Naive thymus-derived CD4-positive, alpha-beta T cell (primary cell): ENCODE measurements at places on chromosomes 12 and 14.

DNA sequence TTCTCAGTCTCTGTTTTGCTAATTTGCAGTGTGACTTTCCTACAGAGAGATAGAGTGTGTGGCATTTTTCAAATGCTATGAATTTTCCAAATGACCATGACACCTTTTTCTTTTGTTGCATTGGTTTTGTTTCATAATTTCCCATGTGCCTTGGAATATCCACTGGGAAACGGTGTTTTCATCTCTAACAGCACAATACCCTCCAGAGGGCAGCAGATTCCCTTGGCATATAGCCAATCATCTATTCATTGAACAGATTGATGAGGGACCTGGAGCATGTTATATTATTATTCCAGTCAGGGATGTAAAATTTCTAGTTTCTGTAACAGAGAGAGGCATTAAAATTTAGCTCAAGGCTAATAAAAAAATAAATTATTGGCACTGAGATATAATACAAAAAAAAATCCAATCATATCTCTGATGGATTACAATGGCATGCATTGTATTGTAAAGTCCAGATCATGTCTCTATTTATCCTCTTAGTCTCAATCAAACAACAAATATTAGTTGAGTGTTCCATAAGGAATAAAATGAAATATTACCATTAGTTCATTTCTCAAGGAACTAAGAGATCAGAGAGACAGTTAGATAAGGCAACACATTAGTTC is 29.6 kb upstream of the NTN4 start:
- no peak for DNase-seq

DNA sequence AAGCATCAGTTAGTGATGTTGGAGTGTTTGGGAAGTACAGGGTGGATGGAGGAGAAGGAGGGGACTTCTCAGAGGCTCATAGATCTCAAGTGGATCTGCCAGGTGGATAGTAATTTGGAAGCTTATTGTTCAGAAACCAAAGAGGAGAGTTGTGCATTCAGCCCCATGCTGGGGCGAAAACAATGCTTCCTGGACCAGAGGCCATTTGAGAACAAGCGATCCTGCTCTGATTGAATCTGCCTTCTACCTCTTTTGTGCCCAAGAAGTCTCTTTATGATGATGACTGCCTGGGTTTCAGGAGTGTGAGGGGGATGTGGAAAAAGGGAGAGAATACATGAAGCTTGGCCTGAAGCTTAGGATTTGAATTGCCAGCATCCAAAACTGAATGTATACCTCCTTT is 110.8 kb upstream of the SRRM4 start:
- no peak for DNase-seq

- DNase-seq: no peak
These were observed 60.5 kb downstream of the BTG1 start for GRCh38 chr12:92085040-92085735.

DNA sequence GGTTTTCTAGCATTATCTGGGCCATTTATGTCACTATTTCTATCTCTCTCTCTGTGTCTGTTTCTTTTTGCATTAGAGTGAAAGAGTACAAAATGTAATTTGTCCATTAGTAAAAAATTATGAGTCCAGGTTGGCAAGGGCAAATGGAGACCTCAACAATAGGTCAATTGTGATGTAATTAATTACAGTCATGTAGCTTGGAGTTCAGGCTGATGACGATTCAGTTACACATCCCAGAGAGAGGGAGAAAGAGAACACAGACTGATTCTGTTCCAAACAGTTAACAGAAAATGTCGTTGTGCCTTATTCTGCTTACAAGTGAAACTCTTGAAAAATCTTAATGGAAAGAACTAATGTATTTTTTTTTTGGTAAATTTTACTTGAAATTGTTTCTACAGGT is 83.3 kb downstream of the ATXN7L3B start:
- DNase-seq: no peak

DNA sequence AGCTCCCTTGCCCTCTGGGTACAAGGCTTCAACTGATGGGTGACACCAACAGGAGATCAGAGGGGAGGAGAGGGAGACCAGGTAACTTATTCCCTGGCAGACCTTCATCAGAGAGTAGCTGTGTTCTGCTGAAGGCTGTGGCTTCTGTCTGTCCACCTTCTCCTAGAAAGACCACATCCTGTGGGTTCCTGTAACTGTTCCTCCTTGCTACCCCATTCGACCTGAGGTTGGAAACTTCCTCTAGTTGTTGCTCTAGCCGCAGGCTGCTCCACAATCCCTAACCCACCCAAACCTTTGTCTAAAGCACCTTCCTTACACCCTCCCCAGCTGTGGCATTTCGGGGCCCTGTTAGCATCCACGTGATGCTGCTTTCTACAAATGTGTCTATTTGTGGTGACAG is 454.2 kb downstream of the DPF3 start:
- DNase-seq: no peak

- no peak for DNase-seq
These were observed 283.1 kb downstream of the FLRT2 start for GRCh38 chr14:85813040-85813439.

DNA sequence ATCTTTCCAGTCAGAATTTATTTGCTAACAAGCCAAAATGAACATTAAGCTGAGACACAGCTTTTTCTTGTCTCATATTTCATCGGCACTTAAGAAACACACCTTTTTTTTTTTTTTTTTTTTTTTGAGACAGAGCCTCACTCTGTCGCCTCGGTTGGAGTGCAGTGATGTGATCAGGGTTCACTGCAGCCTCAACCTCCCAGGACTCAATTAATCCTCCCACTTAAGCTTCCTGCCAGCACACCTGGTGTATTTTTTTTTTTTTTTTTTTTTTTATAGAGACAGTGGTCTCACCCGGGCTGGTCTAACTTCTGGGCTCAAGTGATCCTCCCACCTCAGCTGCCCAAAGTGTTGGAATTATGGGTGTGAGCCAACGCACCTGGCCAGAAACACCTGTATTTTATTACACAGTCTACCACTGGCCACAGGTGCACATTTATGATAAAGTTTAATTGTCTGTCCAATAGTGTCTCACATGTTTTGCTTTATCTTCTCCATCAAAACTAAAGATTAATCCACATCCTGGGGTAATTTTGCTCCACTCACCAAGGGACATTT is 62.7 kb downstream of the C2CD5 start:
- DNase-seq: no peak

DNA sequence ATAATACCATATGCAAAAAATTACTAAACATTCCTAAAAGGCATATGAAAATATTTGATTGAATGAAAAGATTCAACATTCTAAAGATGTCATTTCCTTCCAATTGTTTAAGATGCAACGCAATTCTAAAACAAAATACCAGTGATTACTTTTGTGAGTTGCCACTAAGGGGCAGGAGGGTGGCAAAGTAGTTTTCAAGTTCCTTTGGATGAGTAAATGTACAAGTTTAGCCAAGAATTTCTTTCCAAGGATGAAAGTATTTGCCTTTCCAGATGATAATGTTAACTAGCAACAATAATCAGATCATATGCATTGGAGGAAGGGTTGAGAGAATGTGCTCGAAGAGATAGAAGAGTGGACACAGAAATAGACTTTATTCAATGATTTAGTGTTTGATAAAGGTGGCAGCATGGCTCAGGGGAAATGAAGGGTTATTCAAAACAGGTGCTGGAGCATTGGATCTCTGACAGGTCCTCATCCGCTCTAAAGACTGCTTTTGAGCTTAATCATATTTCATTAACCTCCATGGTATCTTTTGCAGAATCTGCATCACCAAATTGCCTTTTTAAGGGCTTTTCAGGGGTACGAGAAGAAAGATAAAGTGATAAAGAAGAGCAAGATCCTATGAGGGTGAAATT is 678.5 kb upstream of the TBX3 start:
- no peak for DNase-seq

DNA sequence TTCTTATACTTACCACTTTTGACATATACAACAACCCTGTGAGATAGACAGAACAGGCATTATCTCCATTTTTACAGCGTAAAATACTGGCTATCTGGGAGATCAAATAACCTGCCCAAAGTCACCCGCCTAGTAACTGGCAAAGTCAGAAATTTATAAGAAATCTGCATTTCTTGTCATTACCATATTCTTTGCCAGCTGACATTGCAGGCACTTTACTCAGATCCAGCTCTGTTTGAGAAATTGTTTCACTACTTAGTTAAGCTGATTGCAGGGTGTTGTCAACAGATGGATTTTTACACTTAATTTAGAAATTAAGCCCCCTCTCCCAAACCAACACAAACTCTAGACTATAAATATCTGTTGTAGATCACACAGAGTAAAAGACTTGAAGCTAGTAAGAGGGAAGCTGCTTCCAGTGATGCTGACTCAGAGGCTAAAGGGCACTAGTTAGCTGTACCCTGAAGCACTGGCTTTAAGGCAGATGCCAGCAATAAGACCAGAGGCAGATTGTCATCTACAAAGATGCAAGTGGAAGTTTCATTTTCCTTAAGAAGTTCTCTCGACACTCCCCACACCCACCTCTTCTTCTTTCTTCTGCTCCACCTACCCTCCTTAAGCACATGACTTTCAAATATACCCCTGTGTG is 153.1 kb downstream of the ANO6 start:
- DNase-seq: no peak

- no peak for DNase-seq
These were observed 20.9 kb downstream of the SDSL start for GRCh38 chr12:113443030-113443539.

GRCh38 chr12:112950701-112951100 is 12.4 kb downstream of the OAS3 start:
- no peak for DNase-seq

DNA sequence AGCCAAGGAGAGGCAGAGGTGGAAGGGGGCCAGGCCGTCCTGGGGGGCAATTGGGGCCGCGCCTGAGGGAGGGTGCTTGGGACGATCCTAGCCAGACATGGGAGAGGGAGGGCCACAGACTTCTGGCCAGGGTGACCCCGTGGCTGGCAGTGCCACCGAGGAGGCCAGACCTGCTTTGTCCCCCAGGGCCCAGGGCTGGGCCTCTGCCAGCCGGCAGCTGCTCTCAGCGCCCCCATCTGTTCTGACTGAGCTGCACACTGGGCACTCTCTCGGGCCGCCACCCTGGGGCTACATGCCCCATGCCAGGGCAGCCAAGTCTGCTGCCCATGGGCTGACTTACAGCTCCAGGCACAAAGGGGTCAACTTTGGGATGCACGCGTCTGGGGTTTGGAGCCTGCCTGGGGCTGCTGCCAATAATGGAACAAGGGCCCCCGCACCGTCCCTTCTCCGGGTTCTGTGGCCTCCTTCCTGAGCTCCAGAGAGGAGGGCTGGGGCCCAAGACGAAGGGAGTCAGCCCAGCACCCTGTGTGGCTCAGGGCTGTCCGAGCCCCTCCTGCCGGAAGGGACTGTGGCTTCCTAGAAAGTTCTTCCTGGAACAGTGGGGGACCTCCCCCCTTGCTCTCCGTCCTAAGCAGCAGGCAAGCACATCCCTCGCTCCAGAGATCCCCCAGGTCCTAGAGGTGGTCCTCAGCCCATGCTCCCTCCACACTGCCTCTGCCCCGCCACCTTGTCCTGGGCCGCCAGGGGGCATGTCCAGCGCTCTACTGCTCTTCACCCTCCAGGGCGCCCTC is 1.1 kb downstream of the ADSS1 start:
- no peak for DNase-seq

GRCh38 chr12:121827351-121828099 is 23.7 kb downstream of the SETD1B start:
- DNase-seq: no peak

- no peak for DNase-seq
These were observed 84.4 kb downstream of the NOC4L start for GRCh38 chr12:132228476-132229192.

- DNase-seq: no peak
These were observed 980 bp upstream of the RNASE8 start for GRCh38 chr14:21056520-21057163.

DNA sequence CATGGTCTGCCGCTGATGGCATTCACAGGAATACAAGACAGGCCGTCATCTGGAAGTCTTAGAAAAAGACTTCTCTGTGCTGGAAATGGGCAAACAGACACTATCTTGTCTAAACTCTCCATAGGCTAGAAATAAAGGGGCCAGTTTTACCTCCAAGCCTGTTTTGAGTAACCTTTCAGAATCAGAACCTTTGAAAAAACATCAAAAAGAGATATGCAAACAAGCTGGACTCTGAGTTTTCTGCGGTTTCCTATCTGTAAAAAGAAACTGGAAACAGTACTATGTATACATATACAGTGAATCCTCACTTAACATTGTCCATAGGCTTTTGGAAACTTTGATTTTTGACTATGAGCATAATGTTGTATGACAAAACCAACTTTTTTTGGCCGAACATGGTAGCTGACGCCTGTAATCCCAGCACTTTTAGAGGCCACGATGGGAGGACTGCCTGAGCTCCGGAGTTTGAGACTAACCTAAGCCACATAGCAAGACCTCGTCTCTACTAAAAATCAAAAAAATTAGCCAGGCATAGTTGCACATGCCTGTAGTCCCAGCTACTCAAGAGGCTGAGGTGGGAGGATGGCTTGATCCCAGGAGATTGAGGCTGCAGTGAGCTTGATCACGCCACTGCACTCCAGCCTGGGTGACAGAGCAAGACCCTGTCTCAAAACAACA is 92.9 kb upstream of the MAX start:
- no peak for DNase-seq

DNA sequence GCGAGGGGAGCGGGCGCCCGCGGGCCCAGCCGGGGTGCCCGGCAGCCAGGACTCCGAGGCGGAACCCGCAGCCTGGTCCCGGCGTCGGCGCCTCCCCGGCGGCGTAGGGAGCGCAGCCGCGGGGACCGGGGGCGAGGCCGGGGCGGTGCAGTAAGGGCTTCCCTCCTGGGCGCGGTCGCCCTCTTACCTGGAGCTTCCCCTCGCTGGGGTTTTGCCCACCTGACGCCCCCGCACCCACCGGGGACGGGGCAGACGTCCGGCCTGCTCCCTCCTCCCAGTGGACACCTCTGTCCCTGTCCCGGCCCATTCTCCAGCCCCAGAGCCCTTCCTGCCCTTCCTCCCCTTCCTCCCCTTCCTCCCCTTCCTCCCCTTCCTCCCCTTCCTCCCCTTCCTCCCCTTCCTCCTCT is 413 bp upstream of the TUBA1C start:
- peak; percentile 25 for DNase-seq

DNA sequence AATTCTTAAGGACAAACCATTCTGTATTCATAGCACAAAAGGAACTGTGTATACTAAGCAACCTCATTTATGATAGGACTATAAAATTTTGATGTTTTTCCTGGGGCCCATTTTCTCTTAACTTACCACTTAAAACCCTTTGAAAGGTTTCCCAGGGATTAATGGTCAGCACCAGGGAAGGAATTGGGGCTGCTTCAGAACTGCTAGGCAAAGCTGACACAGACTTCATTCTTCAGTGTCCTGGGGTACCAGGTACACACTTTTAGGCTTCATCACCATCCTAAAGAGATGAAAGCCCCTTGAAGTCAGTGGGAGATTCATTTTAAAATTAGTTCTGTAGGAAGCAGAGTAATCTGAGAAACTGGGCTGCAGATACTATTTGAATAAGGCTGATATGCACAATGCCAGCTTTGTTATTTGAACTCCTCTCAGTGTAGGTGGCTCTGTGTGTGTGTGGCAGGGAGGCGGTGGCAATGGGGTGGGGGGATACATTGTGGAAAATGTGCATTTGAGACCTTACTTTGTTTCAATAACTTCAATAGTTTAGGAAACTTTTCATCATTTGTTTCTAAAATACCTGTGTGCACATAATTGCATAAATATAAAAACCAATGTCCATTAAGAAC is 329.3 kb upstream of the DCN start:
- no peak for DNase-seq
